SK-N-SH (cell line): ENCODE measurements at places on chromosomes 5 and 9.

DNA sequence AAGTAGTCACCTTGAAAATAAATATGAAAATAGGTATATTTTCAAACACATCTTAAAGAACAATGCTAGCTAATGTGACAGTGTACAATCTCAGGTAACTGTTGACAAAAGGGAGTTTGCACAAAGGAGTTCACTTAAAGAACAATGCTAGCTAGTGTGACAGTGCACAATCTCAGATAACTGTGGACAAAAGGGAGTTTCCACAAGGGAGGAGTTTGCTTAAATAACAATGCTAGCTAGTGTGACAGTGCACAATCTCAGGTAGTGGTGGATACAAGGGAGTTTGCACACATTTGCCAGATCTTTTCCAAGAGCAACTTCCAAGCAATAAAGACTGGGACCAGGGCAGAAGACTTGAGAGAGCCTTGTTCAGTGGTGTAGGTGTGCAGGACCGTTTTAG, 442.9 kb upstream of the FTMT start:
- DNase-seq, result no peak

- DNase-seq, result no peak
Measured at GRCh38 chr5:13460587-13460986, 483.9 kb downstream of the DNAH5 start.

GRCh38 chr5:143791848-143792731, 19.9 kb upstream of the HMHB1 start:
- DNase-seq, result no peak

DNA sequence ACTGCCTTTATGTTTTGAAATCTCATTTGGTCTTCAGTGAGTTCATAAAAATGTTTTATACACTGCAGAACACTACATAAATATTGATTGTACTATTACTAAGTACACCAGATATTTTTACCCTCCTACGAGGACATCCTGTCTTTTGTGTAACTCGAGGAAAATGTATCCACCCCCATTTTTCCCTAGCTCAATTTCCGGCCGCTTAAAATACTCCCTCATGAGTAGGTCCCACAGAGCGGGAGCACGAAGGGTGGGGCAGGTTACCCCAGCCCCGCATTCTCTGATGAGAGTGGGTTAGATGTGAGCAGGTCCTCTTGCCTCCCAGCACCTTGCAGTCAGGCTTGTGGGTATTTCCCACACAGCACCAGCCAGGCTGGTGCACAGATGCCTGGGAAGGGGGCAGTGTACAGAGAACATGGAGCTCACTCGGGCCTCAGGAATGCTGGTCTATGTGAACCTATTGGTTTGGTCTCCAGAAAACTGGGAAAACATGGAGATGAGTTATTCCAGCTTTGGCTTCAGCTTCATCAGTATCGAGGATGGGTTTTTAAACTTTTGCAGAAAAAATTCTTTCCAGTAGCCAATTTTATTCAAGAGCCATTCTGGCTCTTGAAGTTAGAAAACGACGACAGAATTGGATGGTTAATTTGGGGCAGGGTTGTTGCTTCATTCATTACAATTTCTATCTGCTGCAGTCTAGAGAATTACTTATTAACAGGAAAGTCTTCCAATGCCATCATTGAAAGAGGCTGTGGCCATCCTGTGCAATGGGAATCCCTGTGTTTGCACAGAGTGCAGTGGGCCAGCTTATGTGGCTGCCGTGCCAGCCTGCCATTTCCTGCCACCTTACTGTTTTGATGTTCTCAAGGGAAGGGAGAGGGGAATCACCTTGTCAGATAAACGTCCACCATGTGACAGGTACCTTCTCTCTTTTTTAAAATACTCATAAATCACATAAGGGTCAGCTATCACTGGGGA, 73.2 kb downstream of the WDR41 start:
- DNase-seq, result no peak

- no peak for DNase-seq
Measured at GRCh38 chr5:116922532-116922931, 347.9 kb upstream of the SEMA6A start.

DNA sequence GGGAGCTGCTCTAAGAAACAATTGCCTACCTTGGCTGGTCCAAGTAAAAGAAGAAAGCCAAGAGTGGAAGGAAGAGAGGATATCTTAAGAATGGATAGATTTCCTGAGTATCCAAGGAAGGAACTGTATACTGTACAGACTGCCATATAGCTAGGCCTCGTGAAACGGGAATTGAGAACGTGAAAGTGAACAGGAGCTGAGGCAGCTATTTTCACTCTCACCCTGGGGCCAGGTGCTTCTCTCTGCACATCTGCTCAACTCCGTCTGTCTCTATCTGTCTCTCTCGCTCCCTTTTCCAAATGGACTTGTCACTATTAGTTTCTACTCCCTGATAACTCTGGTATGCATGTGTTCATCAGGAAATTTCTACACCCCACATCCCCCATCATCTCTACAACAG, 35.9 kb upstream of the TESK1 start:
- no peak for DNase-seq

DNA sequence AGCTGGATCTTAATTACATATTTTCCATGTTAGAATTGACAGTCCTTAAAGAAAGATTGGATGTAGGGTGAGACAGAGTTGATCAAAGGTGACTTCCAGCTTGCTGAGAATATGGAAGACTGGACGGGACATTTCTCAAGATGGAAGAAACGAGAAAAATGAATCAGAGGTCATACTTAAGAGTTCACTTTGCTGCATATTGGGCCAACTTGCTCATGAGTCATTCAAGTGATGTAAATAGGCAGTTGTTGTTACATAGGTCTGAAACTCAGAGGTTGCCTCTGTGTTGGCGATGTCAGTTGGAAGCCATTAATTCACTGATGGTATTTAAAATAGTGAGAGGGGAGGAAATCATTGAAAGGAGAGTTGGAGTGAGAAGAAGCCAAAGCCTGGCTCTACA, 132.8 kb downstream of the CD180 start:
- DNase-seq, result no peak

DNA sequence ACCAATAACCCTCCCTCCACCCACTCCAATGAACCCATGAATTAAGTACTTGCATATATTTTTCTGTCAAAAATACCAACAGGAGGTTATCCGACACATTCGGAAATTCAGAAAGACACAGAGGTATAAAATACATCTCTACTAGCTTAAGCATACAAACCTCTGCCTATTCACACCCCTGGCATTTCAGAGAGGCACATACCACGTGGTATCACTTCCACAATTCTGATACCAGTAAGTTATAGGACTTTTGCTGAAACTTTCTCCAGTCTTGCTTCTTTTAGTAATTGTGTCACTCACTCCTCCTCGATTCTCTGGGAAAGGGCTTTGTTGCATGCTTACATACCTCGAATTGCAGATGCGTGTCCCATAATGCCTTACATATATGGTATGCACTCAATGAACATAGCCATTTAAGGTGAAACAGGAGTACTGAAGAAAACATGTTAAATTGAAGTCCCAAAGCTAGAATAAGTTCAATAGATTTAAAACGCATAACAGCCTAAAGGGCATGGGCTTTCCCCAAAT, 58.1 kb downstream of the TLE1 start:
- no peak for DNase-seq

- no peak for DNase-seq
Measured at GRCh38 chr5:149172709-149173505, 31.6 kb downstream of the ABLIM3 start.

DNA sequence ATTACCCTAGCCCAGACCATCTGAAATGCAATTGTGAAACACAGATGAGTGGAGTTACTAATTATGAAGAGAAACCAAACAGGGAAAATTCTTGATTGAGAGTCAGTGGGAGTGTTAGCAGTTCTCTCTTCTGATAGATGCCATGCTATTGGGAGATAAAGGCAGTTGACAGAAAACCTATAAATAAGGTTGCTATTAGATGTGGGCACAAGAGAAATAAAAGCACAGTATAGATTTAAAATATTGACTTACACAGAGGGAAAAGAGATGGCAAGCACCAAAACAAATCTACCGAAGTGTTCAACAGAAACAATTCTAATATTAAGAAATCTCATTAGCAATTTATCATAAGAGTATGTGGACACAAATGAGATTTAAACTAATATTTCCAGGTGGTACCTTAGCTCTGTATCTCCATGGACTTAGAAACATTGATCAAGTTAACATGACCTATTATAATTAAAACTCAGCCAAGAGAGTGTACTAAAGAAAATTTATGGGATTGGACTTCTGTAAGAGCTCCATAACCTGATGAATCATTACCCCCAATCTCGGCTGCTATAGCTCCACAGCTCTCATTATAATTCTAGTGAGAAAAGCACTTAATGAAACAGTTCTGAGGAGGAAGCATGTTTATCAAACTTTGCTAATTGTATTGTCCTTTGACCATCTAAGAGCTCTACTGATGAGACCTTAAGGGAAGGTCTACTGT, 665.0 kb upstream of the RIOK2 start:
- no peak for DNase-seq

DNA sequence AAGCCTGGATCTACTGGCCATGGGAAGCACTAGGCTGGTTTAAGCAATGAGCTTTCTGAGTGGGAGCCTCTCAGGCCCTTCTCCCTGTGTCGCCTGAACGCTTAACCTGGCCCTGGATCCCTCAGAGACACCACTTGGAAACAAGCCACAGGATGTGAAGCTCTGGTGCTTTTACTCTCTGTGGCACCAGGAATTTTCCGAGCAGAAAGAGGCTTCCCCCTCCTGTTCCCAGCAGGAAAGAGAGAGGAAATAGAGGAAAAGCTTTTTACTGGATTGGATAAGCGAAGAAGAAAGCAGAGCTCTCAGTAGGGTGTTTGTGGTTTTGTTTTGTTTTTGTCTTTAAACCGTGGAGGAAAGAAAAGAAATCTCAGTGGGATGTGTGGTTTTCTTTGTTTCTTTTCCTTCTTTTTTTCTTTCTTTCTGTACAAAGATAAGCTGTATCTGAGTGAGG, 34.5 kb downstream of the COL15A1 start:
- no peak for DNase-seq
